ENCODE measurements at places on chromosomes 11 and 22.

- DNase-seq: peak; percentile 25
Measured at GRCh38 chr11:132430429-132431062, 1060.1 kb downstream of the NTM start.

DNA sequence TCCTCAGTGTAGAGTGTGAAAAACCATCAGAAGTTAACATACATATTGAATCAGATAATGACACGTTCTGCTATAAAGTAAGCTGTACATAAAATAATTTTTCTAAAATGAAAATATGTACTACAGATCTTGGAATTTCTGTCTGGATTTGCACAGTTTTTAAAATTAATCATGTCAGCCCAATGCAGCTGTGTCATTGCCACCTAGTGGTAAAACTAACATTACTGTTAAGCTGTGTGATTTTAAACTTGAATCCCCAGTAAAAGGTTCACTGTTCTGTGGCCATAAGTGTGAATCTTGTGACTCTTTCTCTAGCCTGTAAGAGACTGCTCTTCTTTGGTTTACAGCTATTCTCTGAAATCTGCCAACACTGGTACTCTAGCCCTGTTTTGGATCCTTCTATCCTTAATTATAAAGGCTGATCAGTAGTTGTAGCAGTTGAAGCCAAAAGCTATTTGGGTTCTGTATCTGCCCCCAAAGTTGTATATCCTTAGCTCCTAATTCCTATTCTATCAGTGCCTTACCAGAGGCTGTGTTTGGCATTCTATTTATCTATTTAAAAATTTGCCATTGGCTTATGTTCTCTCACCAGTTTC lies 4.0 kb downstream of the JRKL start:
- DNase-seq: no peak

GRCh38 chr11:58640386-58641023 lies 18.0 kb downstream of the CNTF start:
- no peak for DNase-seq

GRCh38 chr11:123384116-123384515 lies 46.0 kb upstream of the GRAMD1B start:
- DNase-seq: no peak

DNA sequence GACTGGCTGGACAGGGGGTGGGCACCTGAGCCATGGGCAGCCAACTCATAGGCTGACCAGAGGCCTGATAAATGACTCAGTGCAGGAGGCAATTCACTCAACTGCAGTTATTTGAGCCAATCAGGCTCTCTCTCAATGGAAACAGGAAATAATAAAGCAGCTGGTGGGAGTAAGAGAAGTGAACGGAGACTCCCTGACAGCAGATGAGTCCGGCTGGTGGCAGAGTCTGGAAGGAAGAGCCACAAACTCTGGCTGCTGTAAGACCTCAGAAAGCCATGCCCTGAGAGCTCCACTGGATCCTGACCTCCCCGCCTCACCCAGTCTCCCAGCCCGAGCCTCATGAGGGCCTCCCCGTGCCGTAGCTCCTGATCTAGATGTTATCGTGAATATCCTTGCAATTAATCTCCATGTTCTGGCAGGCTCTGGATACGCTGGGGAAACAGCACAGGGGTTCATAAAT lies 69.8 kb downstream of the TRIM29 start:
- peak; percentile 28 for DNase-seq

GRCh38 chr22:29734406-29734805 lies 14.6 kb downstream of the CABP7 start:
- DNase-seq: no peak

- no peak for DNase-seq
Measured at GRCh38 chr11:118353084-118353710, 6.2 kb upstream of the UBE4A start.

DNA sequence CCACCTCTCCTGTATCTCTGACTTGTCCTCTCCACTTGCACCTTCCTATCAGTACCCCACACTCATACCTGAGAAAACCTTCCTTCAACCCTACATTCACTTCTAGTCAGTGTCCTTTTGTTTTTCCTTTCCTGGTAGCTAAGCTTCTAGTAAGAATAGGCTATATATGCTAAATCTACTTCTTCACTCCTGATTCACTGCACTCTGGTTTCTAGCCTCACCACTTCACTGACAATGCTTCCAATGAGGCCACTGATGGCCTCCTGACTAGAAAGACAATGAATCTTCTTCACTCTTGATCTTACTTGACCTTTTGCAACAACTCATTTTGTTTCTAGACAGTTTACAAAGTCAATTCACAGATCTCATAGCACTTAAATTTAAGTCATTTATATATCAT lies 52.0 kb downstream of the RELT start:
- DNase-seq: no peak

DNA sequence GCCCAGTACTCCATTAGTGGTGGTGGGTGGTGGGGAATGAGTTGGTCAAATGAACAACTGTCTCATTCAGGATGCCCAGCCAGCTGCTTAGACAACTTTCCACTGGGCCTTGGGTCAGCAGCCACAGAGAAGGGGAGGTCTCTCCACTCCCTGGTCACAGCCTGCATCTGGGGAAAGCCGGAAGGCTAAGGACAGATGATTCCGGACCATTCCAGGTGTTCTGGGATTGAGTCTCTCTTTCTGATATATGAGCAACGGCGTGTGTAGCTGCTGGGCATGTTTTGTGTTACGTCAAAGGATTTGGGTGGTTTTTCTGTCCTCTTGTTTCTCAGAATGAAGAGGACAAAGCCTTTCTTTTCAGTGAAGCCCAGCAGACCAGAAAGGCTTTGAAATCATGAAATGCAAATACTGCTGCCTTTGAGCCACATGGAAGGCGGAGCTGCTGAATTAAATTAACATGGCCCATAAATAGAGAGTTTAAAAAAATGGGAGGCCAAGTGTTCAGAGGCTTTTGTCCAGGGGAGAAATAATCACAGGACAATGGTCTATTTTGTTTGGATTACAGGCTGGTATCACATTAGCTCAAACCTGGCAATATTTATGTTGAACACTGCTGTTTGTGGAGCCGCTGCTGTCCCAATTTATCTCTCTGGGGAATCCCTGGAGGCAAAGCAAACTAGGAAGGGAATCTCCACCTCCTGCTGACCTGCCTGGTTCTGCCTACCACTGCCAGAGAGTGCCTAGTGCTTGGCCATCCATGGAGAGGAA lies 234.4 kb upstream of the E2F8 start:
- DNase-seq: no peak

DNA sequence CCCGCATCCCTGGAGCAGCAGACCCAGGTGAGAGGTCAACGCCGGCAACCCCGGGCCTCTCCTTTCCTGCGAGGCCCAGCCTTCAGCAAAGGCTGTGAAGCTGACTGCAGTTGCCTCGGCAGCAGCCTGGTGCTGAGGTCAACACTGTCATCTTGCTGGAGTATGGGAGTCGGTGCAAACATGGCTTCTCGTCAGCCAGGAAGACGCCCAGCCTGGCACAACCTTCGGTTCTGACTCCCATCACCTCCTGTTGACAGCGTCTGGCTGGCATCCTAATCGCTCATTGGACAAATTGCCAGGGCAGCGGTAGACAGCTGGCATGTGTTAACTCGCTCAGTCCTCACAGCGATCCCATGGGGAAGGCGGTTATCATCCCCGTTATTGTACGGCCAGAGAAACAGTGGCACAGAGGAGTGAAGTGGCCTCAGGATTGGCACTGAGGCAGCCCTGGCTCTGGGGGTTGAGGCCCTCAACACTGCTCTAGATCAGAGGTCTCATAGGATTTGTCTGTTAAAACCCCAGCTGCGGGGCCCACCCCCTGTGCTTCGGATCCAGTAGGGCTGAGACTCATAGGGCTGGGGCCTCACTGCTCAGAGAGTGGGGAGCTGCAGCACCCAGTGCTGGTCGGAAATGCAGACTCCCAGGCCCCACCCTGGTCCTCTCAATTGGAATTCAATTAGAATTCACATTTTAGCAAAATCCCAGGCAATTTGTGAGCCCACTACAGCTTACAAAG lies 39.3 kb upstream of the TP53I11 start:
- DNase-seq: no peak

- DNase-seq: no peak
Measured at GRCh38 chr11:94641167-94641761, 74.1 kb downstream of the PIWIL4 start.

- DNase-seq: no peak
Measured at GRCh38 chr22:32618441-32619140, 144.0 kb downstream of the FBXO7 start.

GRCh38 chr11:47850337-47850736 lies 2.2 kb upstream of the NUP160 start:
- no peak for DNase-seq

DNA sequence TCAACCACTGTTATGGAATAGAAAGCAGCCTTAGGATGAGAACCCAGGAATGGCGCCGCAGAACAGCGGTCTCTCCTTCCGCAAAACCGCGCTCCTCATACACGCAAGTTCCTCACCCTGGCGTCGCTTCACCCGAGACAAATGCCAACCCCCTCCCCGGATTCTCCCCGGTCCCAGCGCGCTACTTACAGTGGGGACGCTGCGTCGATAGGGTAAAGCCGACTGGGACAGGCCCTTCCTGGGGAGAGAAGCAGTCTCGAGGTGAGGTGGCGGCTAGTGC lies 287 bp downstream of the RPS13 start:
- no peak for DNase-seq

DNA sequence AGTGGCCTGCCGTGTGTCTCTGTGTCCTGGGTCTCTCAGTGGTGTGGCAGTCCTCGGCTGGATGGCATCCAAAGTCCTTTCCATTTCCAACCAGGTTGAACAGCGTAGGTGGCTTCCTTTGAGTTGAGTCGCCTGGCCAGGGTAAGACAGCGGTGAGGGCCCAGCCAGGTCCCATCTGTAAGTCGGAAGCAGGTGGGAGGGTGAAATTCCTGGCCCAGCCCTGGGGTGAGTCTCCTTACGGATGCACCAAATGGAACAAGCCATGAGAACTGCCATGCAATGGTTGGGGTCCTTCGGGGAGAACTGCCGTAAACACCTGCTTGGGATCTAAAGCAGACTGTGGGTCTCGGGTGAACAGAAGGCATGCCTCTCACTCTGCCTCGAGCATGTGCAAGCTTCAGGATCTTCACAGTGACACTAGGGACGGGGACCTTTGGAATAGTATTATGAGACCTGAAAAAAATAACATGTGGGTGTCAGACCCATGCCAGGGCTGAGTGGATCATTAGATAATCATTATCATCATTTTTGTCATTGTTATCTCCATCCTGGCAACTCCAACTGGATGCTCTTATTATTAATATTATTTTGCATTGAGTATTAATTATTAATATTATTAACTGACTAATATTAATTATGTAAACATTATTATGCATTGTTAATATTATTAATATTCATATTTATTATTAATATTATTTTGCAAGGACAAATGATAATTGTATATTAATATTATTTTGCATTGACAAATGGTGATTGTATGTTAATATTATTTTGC lies 57.7 kb upstream of the LINC01488 start:
- DNase-seq: no peak

DNA sequence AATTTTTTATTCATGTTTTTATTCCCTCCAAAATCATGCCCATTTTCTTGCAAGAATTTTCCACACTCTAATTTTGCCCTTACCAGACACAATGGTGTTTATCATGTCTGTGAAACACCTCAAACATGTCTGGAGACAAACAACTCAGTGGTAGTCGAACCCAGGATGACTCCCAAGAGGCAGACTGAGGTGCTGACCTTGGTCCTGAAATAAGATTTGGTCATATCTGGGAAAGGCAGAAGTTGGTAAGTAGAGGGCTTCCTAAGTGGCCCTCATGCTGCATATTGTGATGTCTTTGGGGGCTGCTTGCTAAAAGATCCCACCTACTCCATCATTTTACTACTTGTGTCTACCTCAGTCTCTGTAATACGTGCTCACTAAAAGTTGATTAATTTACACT lies 369.4 kb upstream of the ISX start:
- DNase-seq: no peak

GRCh38 chr11:82233201-82233600 lies 500.5 kb downstream of the FAM181B start:
- DNase-seq: no peak

- DNase-seq: no peak
Measured at GRCh38 chr11:74248469-74248868, 63.0 kb downstream of the P4HA3 start.

DNA sequence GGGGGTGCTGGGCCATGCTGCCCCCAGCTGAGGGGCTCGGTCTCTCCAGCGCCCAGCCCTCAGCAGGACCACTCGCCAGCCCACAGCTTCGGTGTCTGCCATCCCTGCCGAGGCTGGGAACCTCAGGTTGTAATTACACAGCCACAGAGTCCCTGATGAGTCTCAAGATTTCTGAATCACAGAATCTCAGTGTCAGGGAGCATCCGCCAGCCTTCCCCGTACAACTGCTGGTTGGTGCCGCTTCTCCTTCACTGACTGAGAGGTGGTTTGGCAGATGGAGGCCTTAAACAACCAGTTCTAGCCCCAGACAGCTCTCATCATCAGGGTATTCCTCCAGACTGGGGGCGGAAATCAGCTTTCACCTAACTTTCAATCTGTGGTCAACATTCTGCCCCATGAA lies 13.7 kb downstream of the PHF21B start:
- no peak for DNase-seq

GRCh38 chr11:2104524-2105440 lies 34.4 kb downstream of the IGF2 start:
- no peak for DNase-seq

DNA sequence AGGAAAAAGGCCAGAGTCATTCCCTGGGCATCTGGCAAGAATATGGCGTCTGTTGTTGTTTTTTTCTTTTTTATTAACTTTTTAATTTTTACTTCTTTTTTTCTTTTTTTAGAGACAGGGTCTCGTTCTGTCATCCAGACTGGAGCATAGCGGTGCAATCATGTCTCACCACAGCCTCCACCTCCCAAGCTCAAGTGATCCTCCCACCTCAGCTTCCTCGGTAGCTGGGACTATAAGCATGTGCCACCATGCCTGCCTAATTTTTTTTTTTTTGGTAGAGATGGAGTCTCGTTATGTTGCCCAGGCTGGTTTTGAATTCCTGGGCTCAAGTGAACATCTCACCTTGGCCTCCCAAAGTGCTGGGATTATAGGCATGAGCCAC lies 54.0 kb upstream of the PRDM11 start:
- no peak for DNase-seq

GRCh38 chr11:22723274-22723673 lies 56.9 kb downstream of the GAS2 start:
- no peak for DNase-seq

GRCh38 chr11:36311926-36312595 lies 16.0 kb downstream of the PRR5L start:
- DNase-seq: no peak

- no peak for DNase-seq
Measured at GRCh38 chr22:29151316-29151715, 54.4 kb upstream of the EMID1 start.

- DNase-seq: no peak
Measured at GRCh38 chr11:10807493-10808234, 1.1 kb downstream of the EIF4G2 start.
